ENCODE measurements at places on chromosomes 1 and 21. TPM values are rescaled to one million over a fixed set of nuclear protein-coding genes. Genes with fewer than 3 reads are reported as not detected.

- no peaks in the 10 kb centered on the region for H3K36me3 ChIP-seq
- H3K27me3 ChIP-seq = no peaks in the 10 kb centered on the region
- no peak overlapping the region for H3K4me3 ChIP-seq
- H3K4me1 ChIP-seq = no peaks in the 10 kb centered on the region
- no peak for DNase-seq
- H3K27ac ChIP-seq = no peak overlapping the region
These were observed 97.4 kb downstream of the LACTBL1 start for GRCh38 chr1:22875241-22875640.

DNA sequence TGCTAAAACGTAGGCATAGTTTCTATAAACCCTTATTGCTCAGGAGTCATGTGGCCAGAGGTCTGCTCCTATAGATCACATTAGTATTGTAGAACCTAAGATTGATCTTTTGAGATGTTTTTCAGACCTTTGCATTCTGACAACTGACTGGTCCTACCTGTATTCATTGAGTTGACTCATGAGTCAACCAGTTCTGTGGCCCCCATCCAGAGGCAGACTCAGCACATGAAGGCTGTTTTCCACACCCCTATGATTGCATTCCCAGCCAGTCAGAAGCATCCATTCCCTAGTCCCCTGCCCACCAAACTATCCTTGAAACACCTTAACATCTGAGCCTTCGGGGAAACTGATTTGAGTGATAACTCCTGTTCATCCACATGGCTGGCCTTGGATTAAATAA is 451.7 kb downstream of the SIPA1L2 start:
- H3K27me3 ChIP-seq = no peaks in the 10 kb centered on the region
- H3K4me3 ChIP-seq = no peak overlapping the region
- no peaks in the 10 kb centered on the region for H3K36me3 ChIP-seq
- no peak overlapping the region for H3K27ac ChIP-seq

DNA sequence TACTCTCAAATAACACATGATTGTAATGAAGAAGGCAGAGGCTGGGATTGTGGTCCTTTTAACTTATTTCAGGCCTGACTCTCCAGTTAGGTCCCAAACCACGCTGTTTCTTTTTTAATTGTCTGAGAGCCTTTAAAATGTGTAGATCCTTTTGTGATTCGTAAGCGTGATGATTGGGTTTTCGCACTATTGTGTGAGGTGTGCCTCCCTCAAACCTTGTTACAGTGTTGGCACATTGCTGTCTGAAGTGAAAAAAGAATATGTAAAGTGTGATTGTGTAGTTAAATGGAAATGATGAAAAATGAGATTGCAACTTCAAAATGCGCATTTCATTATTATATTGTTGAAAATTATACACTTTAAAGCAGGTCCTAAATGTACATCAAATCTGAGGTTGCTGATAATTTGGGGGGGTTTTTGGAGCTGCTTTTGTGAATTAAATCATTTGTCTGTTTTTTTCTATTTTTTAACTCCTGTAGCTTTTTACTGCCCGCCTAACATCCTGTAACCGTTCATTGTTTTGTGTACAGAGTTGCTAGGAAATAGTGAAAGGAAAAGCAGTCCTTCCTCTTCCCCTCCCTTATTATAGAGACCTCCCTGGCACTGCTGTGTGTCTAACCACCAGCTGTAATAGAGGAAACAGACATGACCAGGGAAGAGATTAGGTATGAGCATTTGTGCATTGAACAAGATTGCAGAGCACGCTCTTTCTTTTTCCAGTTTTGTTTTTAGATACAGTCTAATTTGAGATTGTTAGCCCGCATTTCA is 43.3 kb downstream of the IARS2 start:
- H3K36me3 ChIP-seq = peaks cover 27% of the 10 kb centered on the region
- H3K27ac ChIP-seq = no peak overlapping the region
- no peaks in the 10 kb centered on the region for H3K27me3 ChIP-seq
- H3K4me1 ChIP-seq = peaks cover 4% of the 10 kb centered on the region
- peak; percentile 7 for DNase-seq
- no peak overlapping the region for H3K4me3 ChIP-seq

DNA sequence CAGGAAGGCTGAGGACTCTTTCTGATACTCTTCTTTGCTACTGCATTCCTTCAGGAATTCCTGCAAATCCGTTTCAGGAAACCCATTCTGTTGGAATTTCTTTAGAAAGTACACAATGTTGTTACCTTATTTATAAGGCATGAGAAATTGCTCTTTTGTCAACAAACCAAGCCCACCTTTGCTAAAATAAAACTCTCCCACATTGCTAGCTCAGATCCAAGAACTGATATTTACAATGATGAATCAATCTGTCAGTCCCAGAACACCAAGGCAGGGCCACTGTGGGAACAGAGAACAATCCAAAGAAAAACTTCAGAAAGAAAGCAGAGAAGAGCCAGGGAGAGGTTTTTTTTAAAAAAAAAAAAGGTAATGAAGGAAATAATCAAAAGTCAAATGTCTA is 36.6 kb upstream of the LPAR3 start:
- peaks cover 10% of the 10 kb centered on the region for H3K4me1 ChIP-seq
- no peaks in the 10 kb centered on the region for H3K36me3 ChIP-seq
- H3K4me3 ChIP-seq = no peak overlapping the region
- H3K27ac ChIP-seq = no peak overlapping the region
- no peaks in the 10 kb centered on the region for H3K27me3 ChIP-seq

GRCh38 chr1:155208541-155209311 is at the start of gene MTX1:
TSS of gene MTX1 (plus strand) at chr1:155208695. CDS start at chr1:155208805, 110 bp downstream.
- peak within 1 kb of the TSS; percentile 100 for H3K4me3 ChIP-seq
- peak; percentile 93 for DNase-seq

GRCh38 chr21:38858026-38858811 is 52.5 kb downstream of the ETS2 start:
- no peaks in the 10 kb centered on the region for H3K4me1 ChIP-seq
- DNase-seq = no peak
- no peak overlapping the region for H3K27ac ChIP-seq
- no peaks in the 10 kb centered on the region for H3K36me3 ChIP-seq
- H3K4me3 ChIP-seq = no peak overlapping the region
- H3K27me3 ChIP-seq = no peaks in the 10 kb centered on the region

GRCh38 chr1:13536571-13536970 is 22.8 kb upstream of the LRRC38 start:
- H3K27me3 ChIP-seq = no peaks in the 10 kb centered on the region
- H3K4me1 ChIP-seq = no peaks in the 10 kb centered on the region
- no peak overlapping the region for H3K4me3 ChIP-seq
- no peak overlapping the region for H3K27ac ChIP-seq

- no peak overlapping the region for H3K27ac ChIP-seq
- no peaks in the 10 kb centered on the region for H3K36me3 ChIP-seq
- H3K27me3 ChIP-seq = no peaks in the 10 kb centered on the region
- H3K4me3 ChIP-seq = no peak overlapping the region
- DNase-seq = no peak
- no peaks in the 10 kb centered on the region for H3K4me1 ChIP-seq
These were observed 173.3 kb downstream of the RWDD3 start for GRCh38 chr1:95407131-95407885.

DNA sequence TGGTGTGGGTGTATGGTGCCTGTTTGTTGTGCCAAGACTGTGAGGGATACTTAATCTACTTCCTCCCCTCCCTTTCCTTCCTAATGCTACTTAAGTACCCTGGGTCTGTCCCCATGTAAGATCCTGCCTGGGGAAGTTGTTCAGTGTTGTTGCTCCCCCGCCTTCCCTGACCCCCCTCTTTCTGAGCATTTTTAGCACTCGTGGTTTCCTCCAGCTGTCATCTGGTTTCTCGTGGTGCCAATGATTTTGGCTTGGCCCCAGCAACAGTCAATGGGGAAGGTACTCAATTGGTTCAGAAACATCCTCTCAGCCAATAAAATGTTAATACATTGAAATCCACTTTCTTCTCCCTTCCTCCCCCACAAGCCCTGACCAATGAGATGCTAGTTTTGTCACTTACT is 8.0 kb upstream of the B4GALT3 start:
- peak overlapping the region; percentile 28 for H3K27ac ChIP-seq
- no peaks in the 10 kb centered on the region for H3K36me3 ChIP-seq
- H3K27me3 ChIP-seq = no peaks in the 10 kb centered on the region
- H3K4me3 ChIP-seq = peak overlapping the region; percentile 19
- peaks cover 85% of the 10 kb centered on the region for H3K4me1 ChIP-seq
- DNase-seq = peak; percentile 90

DNA sequence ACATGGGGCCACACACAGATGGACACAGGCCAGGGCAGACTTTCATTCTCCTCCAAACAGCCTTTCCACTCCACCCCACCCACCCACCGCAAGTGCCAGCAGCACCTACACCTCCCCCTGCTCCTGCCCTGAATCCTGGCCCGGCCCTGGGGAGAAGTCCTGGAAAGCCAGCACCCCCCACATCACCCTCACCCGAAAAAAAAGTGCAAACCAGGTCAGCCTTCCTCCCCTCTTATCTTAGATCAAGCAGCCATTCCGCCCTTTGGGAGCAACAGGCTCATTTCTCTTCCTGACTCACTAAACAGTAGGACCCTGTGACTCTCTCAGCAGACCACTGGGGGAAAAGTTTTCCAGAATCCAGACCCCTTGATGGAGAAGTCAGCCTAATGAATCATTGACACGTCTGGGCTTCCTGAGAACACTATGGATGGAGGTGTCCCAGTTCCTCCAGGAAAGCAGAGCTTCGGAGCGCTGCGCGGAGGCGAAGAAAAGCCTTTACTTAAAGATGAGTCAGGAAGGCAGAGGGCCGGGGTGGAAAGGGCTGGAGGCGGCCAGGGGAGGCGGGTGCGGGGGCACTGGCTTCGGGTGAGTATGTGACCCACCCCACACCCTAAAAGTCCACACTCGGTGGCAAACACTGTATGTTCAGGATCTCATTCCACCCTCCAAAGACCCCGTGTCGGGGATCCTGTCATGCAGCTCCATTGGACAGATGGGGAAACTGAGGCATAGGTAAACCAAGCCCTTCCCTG is 588.7 kb downstream of the MATN1 start:
- DNase-seq = no peak
- no peak overlapping the region for H3K27ac ChIP-seq
- no peaks in the 10 kb centered on the region for H3K27me3 ChIP-seq
- no peaks in the 10 kb centered on the region for H3K36me3 ChIP-seq
- no peak overlapping the region for H3K4me3 ChIP-seq
- no peaks in the 10 kb centered on the region for H3K4me1 ChIP-seq

DNA sequence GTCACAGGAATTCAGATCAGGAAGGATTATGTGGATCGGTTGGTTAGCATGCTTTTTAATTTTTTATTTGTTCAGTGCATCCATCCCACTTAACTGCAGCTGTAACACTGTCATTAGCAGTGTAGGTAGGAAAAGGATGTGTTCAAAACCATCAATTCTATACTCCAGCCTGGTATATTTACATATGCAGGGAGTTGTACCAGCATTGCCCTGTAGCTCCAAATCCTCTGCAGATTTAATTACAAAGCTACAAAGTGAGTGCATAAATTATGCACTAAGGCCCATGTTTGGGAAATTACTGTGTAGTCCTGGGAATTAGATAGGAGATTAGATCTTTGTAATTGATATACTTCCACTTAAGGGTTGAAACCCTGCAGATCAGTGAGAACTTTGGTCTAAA is 15.9 kb upstream of the OSBPL9 start:
- no peak overlapping the region for H3K4me3 ChIP-seq
- H3K27ac ChIP-seq = no peak overlapping the region
- DNase-seq = no peak
- H3K4me1 ChIP-seq = no peaks in the 10 kb centered on the region

- no peak for DNase-seq
- no peaks in the 10 kb centered on the region for H3K4me1 ChIP-seq
- peaks cover 31% of the 10 kb centered on the region for H3K27me3 ChIP-seq
- H3K27ac ChIP-seq = no peak overlapping the region
- H3K36me3 ChIP-seq = no peaks in the 10 kb centered on the region
These were observed 1.3 kb upstream of the NPPB start for GRCh38 chr1:11860083-11860482.

DNA sequence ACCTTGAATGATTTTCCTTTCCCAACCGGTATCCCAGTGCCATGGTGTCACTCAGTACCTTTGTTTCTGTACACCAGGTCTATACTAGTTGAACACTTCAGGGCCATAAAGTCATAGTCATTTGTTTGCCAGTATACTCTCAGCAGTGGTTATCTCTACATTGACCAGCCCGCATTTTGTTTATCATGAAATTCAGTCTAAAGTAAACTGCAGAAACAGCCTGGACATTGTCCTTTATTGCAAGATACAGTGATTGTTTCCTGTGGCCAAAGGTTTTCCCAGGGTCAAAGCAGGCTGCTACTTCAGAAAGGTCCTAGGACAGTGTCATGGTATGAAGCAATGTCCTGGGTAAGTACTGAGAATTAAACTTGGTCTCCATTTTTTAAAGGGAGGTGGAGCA is 407.4 kb downstream of the RWDD3 start:
- DNase-seq = no peak
- no peaks in the 10 kb centered on the region for H3K4me1 ChIP-seq
- no peak overlapping the region for H3K27ac ChIP-seq
- no peaks in the 10 kb centered on the region for H3K27me3 ChIP-seq
- no peak overlapping the region for H3K4me3 ChIP-seq

- no peak for DNase-seq
- H3K4me3 ChIP-seq = no peak overlapping the region
- no peaks in the 10 kb centered on the region for H3K4me1 ChIP-seq
- H3K36me3 ChIP-seq = no peaks in the 10 kb centered on the region
- no peak overlapping the region for H3K27ac ChIP-seq
- no peaks in the 10 kb centered on the region for H3K27me3 ChIP-seq
These were observed 124.7 kb downstream of the TYW3 start for GRCh38 chr1:74857676-74858075.

RNF186 gene
- not detected for total RNA-seq

AGMAT gene
- total RNA-seq = 19.7 TPM

SPOCD1 gene
- total RNA-seq = 0.18 TPM

SLC25A34 gene
- total RNA-seq = 0.94 TPM
